Activated naive CD4-positive, alpha-beta T cell treated with Interleukin-2 at 50 U/mL for 16 hours (primary cell): ENCODE measurements at places on chromosomes 16 and 17.

DNA sequence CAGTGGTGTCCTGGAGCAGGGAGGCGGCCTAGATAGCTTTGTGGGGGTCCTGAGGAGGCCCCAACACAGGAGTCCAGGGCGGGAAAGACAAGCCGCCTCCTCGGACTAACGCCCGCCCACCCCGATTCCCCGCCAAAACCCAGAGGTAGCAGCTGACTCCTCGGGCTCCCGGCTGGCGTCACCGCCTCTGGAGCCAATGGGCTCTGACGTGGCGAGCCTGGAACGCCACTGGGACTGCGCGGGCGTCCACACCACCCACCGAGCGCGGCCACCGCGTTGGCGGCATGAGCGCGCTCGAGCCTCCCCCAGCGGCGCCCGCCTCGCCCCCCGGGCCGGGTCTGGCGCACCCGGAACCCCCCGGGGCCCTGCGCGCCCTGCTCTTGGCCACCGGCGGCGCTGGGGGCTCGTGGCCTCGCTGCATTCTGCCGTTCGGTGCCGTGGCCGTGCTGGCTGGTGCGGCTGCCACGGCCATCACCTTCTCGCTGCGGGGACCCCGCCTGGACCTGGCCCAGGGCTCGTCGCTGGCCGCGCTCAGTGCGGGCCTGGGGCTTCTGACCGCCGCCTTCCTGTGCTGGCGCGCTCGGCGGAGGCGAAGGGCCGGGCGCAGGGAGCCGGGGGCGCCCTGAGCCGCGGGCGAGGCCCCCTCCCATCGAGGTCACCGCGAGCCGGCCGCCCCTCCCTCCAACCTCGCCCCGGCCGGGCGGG is 3.4 kb upstream of the NTN3 start:
- DNase-seq: no peak

- DNase-seq: no peak
Measured at GRCh38 chr17:6682339-6682738, 30.8 kb downstream of the C17orf100 start.

GRCh38 chr16:3971261-3971660 is 90.7 kb upstream of the CREBBP start:
- no peak for DNase-seq

GRCh38 chr16:7805686-7806396 is 473.2 kb downstream of the RBFOX1 start:
- DNase-seq: no peak

GRCh38 chr17:41437769-41438168 is 3.0 kb downstream of the KRT38 start:
- no peak for DNase-seq
